Activated naive CD4-positive, alpha-beta T cell (primary cell): ENCODE measurements at places on chromosomes 3 and 15.

DNA sequence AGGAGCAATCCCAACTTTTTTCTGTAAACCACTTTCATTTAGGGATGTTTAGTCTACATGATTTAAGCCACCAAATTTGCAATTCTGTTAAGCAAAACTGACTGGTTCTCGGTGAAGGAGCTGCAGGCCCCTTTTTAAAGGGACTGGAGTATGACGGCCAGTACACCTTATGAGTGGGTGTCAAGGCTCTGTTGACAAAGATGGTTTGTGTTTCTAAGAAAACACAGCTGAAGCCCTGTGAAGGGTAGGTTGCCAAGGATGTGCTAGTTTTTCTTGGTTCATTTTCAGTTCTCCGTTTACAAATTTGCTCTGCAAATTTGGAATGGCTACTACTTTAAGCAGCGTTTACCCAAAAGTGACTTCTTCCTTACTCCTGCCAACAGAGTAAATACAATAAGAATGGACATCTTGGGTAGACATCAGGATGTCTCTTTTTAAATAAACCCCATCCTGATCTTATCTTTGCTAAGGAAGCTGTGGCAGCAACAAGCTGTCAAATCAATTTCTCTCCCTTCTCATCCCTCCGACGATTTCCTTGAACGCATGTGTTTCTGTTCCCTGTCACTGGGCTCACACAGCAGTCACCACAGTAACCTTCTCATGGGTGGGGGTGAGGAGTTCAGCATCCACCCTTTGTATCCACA lies 58.2 kb upstream of the CMTM8 start:
- DNase-seq, result no peak

- no peak for DNase-seq
Measured at GRCh38 chr3:120160050-120160449, 65.8 kb upstream of the GSK3B start.

DNA sequence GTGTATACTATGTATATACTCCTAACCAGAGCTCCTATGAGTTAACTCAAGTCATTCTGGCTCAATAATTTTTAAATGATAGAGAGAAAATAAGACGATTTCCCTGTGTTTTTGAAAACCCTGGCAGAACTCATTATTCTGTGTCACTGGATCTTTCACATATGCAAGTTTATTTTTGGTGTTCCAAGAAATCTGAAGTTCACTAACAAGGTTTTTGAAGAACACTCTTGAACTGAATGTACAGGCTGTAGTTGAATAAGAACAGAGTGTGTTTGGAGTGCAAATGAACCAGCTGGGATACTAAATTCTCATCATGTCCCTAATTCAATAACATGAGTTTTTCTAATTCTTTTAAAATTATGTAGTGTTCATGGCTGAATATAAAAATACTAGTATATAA lies 466.9 kb upstream of the SUCLG2 start:
- no peak for DNase-seq

GRCh38 chr3:176376531-176376930 lies 820.8 kb downstream of the TBL1XR1 start:
- DNase-seq, result no peak

- DNase-seq, result no peak
Measured at GRCh38 chr3:116050311-116050915, 394.9 kb downstream of the LSAMP start.

DNA sequence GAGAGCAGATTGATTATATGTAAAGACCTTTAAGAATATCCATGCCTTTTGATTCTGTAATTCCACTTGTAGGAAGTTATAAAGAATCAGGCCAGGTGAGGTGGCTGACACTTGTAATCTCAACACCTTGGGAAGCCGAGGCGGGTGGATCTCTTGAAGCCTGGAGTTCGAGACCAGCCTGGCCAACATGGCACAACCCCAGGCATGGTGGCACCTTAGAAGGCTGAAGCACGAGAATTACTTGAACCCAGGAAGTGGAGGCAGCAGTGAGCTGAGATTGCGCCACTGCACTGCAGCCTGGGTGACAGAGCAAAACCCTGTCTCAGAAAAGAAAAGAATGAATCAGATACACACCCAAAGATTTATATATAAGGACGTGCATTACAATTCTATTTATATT lies 33.9 kb downstream of the HRH1 start:
- no peak for DNase-seq

GRCh38 chr15:32790352-32790999 lies 72.7 kb downstream of the GREM1 start:
- DNase-seq, result no peak

- DNase-seq, result no peak
Measured at GRCh38 chr3:54661151-54661550, 266.7 kb downstream of the LRTM1 start.

DNA sequence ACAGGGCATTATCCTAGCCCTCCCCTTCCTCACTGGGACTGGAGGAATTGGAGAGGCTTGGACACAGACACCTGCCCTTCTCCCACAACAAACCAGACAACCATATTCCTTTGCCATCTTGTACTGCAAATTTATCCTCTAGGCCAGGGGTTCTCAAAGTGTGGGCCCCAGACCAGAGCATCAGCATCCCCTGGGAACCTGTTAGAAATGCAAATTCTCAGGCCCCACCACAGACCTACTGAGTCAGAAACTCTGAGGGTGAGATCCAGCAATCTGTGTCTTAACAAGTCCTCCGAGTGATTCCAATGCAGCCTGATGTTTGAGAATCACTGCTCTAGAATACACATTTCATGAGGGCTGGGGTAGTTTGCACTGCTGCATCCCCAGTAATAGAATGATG lies 115.4 kb downstream of the OXNAD1 start:
- no peak for DNase-seq
